ENCODE measurements at places on chromosomes 5 and 9. TPM values are rescaled to one million over a fixed set of nuclear protein-coding genes. Genes with fewer than 3 reads are reported as not detected.

The SYK gene
- not detected for total RNA-seq

The PCAT7 gene
- 2.0 TPM for total RNA-seq

The OCLN gene
- 6.5 TPM for total RNA-seq

The COL27A1 gene
- total RNA-seq = 8.2 TPM

The LCP2 gene
- total RNA-seq = not detected

The ARL14EPL gene
- total RNA-seq = 1.0 TPM

The KLHL3 gene
- 1.3 TPM for total RNA-seq

The FOXD4L5 gene
- not detected for total RNA-seq

The ZNF483 gene
- 0.77 TPM for total RNA-seq

The PRR7 gene
- total RNA-seq = 58.8 TPM

The MARCOL gene
- total RNA-seq = not detected

The DRD1 gene
- not detected for total RNA-seq

The NR5A1 gene
- total RNA-seq = not detected

The MRPL36 gene
- 60.5 TPM for total RNA-seq

The DOK3 gene
- 1.7 TPM for total RNA-seq

The TXNDC8 gene
- not detected for total RNA-seq

The PLAC8L1 gene
- total RNA-seq = not detected

The GAS1 gene
- total RNA-seq = 1.7 TPM

The SIL1 gene
- 60.4 TPM for total RNA-seq

The TAF1L gene
- total RNA-seq = 0.02 TPM

The NAIP gene
- 2.1 TPM for total RNA-seq
